ENCODE measurements at places on chromosomes 1 and 21.

GRCh38 chr1:10838541-10838940, 42.1 kb upstream of the CASZ1 start:
- no peak for DNase-seq

- no peak for DNase-seq
Observed at GRCh38 chr1:151435174-151435573, 24.1 kb downstream of the POGZ start.

DNA sequence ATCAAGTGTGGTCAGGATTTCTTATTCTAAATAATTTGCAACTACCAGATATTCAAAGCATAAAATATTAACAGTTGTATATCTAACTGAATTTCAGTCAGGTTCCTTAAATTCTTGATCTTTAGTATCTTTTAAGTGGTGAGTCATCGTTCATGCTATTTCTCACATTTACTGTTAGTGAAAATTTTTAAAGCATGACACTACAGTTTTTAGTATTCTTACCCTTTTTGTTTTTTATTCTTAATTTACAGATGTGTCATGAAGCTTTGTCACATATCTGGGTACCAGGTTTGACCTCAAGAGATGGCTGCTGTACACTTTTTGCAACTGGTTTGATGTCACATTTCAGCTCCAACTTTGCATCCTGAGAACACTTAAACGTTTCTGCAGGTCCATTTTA, 12.7 kb downstream of the AKIRIN1 start:
- DNase-seq = no peak

GRCh38 chr1:79895573-79895972, 889.0 kb upstream of the ADGRL4 start:
- no peak for DNase-seq

- DNase-seq = no peak
Observed at GRCh38 chr1:119083980-119084379, 56.5 kb downstream of the WARS2 start.

DNA sequence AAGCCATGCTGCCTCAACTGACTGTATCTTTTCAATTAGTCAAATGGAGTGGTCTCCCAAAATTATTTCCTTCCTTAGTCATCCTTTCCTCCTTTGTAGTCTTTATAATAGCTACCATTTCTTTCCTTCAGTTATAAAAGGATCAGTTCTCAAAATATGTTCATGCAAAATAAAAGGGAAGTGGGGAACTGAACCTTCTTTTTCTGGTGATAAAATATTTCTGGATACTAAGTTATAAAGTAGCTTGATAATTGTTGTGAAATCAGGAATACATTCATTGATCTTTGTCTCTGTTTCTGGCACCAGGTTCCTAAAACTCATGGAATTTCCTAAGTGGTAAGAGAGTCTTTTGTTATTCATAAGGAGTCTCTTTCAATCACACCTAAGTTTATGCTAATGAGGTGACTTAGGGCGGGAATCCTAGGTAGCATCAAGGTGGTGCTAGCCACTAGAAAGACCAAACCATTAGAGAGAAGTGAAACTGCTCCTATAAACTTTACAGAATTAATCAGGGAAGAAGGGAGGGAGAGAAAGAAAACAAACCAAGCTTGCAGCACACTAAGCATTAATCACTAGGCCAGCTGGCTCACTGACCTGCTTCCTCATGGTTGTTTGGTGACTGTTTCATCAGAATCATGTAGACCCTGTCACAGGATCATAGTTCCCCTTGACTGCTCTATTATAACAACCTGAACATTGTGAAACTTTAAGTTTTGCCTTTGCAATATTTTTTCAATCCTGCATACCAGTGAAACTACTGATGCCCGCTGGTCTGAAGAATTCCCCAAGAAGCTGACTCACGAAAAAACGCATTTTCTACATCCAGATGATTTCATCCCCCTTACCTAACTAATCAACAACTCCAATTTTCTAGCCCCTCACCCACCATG, 161.6 kb upstream of the PTBP2 start:
- no peak for DNase-seq

DNA sequence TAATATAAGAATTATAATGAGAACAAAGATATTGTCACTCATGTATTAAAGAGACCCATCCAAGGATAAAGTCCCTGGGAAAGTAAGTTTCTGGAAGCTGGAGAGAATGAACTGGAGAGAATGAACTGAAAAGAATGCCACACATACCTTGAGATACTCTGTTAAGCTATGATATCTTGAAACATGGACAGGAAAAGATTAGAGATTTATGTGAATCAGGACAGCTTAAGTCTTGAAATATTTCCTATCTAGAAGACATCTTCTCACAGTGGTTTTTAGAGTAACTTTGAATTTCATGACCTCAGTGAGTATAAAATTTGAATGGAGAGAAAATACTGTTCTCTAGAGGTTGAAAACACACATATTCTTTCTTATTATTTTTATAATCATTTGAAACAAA, 201.3 kb upstream of the HMCN1 start:
- no peak for DNase-seq

DNA sequence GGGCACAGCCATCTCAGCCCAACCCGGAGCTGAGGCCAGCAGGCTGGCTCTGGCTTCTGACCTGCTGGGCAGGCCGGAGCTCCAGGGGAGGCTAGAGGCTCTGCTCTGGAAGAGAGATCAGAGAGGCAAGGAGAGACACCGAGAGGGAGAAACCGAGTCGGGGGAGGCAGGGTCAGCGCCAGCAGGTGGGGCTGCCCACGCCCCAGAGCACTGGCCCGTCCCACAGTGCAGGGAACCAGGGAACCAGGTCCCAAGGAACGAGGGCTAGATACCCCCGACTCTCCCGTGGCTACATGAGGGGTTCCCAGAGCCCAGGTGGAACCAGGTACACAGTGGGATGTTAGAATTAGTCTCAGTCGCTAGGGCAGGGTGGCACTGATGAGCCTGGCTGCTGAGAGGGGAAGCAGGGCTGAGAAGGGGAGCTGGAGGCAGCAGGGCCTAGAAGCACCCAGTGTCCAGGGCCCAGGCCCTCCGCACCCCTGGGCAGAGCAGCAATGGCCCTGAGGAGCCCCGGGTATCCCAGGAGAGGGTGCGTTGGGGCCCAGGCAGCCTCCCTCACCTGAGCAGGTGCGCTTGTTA, 2.1 kb downstream of the MASP2 start:
- DNase-seq = no peak

DNA sequence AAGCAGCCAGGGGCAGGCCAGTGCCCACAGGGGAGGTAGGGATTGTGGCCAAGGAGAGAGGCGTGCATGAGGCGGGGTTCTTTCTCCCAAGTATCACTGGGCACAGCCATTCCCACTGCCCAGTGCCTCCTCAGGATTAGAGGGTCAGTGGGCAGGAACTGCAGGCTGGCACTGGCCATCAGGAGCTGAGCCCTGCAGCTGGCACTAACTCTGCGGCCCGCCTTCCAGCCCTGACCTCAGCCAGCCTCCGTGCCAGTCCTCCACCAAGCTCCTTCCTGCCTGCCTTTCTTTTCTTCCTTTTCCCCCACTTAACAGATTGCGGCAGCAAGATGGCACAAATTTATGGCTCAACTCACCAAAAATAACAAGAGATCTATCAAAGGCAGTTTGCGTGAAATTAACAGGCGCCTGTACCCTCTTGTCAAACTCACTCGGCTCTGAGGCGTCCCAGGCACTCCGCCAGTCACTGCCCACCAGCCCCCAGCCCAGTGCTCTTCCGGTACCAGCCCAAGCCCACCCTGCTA, 11.1 kb downstream of the ADGRB2 start:
- DNase-seq = no peak

- DNase-seq = no peak
Observed at GRCh38 chr21:39971956-39972355, 104.7 kb downstream of the PCP4 start.

GRCh38 chr1:6889875-6890480, 104.7 kb downstream of the CAMTA1 start:
- peak; percentile 60 for DNase-seq

GRCh38 chr1:161182214-161182613, 4.9 kb upstream of the B4GALT3 start:
- DNase-seq = peak; percentile 76

DNA sequence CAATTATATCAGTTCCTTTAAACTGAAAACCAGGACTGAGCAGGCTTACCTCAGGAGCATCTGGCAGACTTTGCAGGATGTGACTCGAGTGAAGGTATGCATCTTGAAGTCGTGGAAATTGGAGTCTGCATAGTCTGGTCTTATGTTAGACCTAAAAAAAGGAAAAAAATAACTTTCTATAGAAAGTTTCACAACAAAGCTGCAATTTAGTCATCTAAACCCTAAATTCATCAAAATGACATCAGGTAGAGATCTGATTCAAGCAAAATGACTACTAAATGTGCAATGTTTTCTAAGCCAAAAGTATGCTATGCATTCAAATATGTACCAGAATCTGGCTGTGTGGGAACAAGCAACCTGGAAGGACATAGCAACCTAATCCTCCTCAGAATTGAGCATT, 260.1 kb downstream of the VAV3 start:
- DNase-seq = no peak

GRCh38 chr1:171252482-171252881, 4.2 kb downstream of the FMO1 start:
- no peak for DNase-seq

DNA sequence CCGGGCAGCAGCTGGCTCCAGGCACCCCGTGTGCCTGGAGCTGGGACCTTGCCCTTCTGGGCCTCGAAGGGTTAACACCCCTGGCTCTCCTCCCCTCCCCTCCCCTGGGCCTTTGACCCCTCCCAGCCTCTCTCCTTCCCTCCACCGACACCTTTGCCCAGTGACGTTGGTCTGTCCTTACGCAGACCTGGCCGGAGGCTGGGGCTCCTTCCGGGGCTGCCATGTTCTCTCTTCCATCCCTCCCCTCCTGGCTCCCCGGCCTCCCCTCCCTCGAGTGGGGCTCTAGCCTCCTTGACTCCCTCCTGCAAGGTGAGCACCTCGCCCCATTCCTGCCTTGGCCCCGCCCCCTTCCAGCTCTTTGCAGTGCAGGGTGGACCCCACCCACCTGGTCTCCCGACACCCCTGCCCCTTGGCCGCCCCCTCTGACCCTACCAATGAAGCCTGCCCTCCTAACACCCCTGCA, at the start of gene TMEM82:
Gene TMEM82, plus strand, starts transcription at position 161 of the 463 bp plus-strand sequence. Its CDS starts 61 bp downstream, at position 222.
- no peak for DNase-seq

DNA sequence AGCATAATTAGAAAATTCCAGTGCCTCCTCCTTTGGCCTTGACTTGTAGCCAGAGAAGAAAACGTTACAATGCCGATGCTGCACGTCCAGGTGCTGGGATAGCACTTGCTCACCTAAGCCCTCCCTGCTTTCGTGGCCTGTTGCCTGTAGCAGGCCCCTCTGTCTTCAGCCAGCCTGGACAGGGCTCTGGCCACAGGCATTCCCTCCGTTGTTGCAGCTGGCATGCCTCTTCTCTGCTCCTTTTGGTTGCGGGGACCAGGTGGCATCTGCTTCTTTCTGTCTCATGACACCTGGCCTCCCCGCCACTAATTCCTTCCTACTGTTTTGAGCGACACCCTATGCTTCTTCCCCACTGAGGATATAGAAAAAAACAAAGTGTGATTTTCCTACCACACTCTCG, 54.6 kb upstream of the MORC3 start:
- no peak for DNase-seq

- DNase-seq = no peak
Observed at GRCh38 chr1:41281334-41281733, 39.2 kb upstream of the SCMH1 start.

- DNase-seq = no peak
Observed at GRCh38 chr1:6300342-6301048, 39.6 kb upstream of the GPR153 start.

DNA sequence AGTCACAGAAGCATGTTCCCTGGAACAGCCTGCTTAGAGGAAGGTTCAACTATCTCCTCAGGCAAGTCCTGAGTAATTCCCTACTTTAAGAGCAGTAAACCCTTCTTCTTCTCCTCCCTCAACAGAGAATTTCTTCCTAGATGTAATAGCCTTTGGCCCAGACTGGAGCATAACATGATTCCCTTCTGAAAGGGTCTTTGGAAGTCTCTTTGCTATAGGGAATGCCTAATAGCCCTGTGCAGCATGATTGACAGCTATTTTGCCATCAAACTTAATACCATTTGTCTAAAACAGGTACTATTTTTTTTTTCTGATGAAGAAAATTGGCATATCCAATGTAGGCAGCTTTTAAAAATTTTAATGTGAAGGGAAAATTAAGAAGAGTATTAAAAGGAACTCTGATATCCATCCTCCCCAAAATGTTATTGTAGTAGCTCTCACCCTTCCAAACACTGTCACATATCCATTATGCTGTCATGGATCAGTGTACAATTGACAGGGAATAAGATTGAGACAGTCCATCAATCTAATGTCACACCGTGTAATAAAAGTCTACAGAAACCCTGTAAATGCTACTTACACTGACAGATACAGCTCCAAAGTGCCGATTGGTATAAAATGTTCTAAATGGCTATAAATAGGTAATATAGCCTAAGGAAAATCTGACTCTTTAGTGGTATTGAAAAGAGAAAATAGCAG, 884.6 kb downstream of the TTLL7 start:
- DNase-seq = no peak

DNA sequence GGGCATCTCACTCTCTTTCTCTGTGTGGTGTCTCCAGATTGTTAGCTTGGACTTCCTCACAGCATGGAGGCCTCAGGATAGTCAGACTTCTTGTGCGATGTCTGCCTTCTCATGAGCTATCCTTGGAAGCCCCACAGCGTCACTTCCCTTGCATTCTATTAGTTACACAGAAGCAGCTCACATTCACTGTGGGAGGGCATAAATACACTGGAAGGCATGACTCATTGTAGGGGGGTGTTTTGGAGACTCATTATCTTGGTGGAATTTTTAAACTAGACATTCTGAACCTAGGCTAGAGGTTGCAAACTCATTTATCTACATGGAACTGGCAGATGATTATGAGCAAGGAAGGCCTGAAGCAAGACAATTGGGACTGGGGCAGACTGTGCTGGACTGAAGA, 21.4 kb upstream of the FASLG start:
- DNase-seq = no peak

DNA sequence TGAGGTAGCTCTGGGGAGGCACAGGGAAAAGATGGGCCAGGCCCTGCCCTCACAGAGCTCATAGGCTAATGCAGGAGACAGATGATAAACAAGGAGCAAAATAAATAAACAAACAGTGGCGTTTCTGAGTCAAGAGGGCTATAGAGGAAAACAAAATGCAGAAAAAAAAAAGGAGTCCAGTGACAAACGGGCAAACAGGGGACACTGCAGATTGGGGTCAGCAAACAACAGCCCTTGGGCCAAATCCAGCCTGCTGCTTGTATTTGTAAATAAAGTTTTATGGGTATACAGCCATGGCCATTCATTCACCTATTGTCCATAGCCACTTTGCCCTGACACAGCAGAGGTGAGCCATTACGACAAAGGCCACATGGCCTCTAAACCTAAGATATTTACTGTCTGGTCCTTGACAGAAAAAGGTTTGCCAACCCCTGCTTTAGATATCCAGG, 19.1 kb upstream of the PINK1 start:
- no peak for DNase-seq

- no peak for DNase-seq
Observed at GRCh38 chr1:37658486-37658885, 23.8 kb upstream of the RSPO1 start.

- no peak for DNase-seq
Observed at GRCh38 chr1:183989078-183989577, 48.4 kb downstream of the COLGALT2 start.

DNA sequence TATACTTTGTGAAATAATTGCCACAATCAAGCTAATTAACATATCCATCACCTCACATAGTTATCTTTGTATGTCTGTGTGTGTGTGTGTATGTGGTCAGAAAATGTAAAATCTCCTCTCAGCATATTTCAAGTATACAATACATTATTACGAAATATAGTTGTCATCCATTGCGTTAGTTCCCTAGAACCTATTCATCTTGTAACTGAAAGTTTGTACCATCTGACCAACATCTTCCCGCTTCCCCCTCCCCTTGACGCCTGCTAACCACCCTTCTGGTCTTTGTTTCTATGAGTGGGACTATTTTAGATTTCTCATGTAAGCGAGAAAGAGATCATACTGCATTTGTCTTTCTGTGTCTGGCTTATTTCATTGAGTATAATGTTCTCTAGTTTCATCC, 455.3 kb downstream of the KCNT2 start:
- DNase-seq = no peak

Measured in CD4-positive, CD25-positive, alpha-beta regulatory T cell (primary cell).